Aorta (tissue), 5 donors: ENCODE measurements at places on chromosomes 11 and 22.

DNA sequence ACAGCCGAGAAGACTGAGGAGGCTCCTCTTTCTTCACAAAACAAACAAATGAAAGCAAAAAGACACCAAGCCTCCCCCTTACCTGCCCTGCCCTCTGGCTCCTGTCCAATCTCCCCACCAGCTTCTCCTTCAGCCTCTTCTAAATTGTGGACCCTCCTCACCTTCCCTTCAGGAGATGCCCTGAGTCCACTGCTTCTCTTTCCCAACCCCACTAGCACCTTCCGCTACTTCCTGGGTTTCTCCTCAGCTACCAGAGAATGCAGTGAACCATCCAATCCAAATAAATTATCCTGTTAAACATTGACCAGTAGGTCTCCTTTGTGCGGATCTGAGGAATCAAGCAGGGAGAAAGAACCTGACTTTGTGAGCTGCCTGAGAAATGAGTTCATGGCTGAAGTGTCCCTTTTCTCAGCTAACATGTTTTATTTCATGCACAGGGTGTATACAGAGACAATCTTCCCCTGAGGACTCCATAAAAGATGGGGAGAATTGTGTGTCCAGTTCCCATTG, 63.2 kb upstream of the VPREB1 start:
- no peaks in the 10 kb centered on the region for H3K4me1 ChIP-seq
- no peaks in the 10 kb centered on the region for H3K27me3 ChIP-seq
- DNase-seq = no peak
- H3K27ac ChIP-seq = no peak overlapping the region
- no peaks in the 10 kb centered on the region for H3K36me3 ChIP-seq
- H3K4me3 ChIP-seq = no peak overlapping the region

GRCh38 chr11:94066901-94067429, 45.8 kb downstream of the HEPHL1 start:
- no peak overlapping the region for H3K27ac ChIP-seq
- no peaks in the 10 kb centered on the region for H3K36me3 ChIP-seq
- no peak for DNase-seq
- H3K27me3 ChIP-seq = no peaks in the 10 kb centered on the region
- H3K4me1 ChIP-seq = no peaks in the 10 kb centered on the region
- H3K4me3 ChIP-seq = no peak overlapping the region

DNA sequence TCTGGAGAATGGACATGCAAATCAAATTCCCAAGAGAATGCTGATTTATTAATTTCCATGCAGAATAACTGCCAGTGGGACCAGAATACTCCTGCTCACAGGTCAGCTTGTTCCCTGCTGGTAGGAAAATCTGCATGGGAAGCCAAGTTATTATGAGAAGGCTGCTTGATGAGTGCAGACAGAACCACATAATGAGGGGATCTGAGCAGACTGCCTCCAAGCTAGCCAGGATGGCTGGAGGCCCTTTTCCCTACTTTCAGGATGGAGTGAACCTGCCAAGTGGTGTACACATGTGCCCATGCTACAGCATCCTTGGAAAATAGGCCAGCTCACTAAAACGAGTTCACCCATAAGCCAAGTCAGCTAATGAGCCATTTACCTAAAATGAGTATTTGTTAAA, 55.2 kb upstream of the ZBED5 start:
- no peaks in the 10 kb centered on the region for H3K4me1 ChIP-seq
- H3K27me3 ChIP-seq = no peaks in the 10 kb centered on the region
- no peaks in the 10 kb centered on the region for H3K36me3 ChIP-seq
- DNase-seq = no peak
- H3K4me3 ChIP-seq = no peak overlapping the region

GRCh38 chr11:45234306-45235006, 51.7 kb downstream of the SYT13 start:
- H3K36me3 ChIP-seq = no peaks in the 10 kb centered on the region
- no peaks in the 10 kb centered on the region for H3K4me1 ChIP-seq
- no peak overlapping the region for H3K4me3 ChIP-seq
- DNase-seq = no peak
- H3K27ac ChIP-seq = no peak overlapping the region

DNA sequence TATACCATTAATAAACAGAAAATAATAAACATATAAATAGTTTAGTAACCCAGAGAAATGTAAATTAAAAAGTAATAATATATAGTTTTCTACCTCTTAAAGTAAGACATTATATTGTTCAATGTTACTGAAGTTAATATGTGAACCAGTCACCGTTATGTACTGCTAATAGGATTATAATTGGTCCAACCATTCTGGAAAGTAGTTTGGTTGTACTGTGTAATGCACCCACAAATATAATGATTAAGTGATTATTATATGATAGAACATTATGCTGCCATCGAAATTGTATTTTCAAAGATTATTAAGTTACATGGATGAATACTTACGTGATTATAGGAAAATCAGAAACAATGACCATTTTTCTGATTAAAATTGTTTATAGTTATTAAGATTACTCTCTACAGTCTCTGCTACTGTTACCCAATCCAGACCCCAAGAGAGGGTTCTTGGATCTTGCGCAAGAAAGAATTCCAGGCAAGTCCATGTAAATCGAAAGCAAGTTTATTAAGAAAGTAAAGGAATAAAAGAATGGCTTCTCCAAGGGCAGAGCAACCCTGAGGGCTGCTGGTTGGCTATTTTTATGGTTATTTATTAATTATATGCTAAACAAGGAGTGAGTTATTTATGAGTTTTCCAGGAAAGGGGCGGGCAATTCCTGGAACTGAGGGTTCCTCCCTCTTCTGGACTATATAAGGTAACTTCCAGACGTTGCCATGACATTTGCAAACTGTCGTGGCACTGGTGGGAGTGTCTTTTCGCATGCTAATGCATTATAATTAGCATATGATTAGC, 50.1 kb downstream of the ACER3 start:
- H3K4me1 ChIP-seq = no peaks in the 10 kb centered on the region
- DNase-seq = no peak
- H3K27ac ChIP-seq = no peak overlapping the region
- no peak overlapping the region for H3K4me3 ChIP-seq
- no peaks in the 10 kb centered on the region for H3K27me3 ChIP-seq

DNA sequence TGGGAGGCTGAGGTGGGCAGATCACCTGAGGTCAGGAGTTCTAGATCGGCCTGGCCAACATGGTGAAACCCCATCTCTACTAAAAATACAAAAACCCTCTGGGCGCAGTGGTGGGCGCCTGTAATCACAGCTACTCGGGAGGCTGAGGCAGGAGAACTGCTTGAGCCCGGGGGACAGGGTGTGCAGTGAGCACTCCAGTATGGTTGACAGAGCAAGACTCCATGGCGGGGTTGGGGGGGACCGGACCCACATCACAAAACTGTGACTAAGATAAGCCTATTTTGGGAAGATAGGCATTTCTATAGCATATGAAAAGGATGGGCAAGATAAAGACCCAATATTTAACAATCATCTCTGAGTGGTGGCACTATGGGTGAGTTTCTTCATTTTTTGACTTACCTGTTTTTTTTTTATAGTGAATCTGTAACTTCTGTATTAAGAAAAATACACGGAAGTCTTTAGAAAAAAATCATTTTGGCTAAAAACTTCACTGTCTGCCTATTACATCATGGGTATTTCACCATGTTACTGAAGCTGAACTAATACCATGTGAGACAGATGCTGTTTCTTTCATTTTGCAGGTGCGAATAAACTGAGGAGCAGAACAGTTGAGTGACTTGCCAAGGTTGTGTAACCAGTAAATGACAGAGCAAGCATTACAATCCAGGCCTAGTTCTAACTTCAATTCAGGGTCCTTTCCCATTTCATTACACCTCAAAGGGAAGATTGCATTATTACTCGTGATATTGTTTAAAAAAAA, 2.5 kb downstream of the CELF1 start:
- no peaks in the 10 kb centered on the region for H3K36me3 ChIP-seq
- no peaks in the 10 kb centered on the region for H3K4me1 ChIP-seq
- H3K27me3 ChIP-seq = no peaks in the 10 kb centered on the region
- H3K27ac ChIP-seq = no peak overlapping the region
- no peak overlapping the region for H3K4me3 ChIP-seq

DNA sequence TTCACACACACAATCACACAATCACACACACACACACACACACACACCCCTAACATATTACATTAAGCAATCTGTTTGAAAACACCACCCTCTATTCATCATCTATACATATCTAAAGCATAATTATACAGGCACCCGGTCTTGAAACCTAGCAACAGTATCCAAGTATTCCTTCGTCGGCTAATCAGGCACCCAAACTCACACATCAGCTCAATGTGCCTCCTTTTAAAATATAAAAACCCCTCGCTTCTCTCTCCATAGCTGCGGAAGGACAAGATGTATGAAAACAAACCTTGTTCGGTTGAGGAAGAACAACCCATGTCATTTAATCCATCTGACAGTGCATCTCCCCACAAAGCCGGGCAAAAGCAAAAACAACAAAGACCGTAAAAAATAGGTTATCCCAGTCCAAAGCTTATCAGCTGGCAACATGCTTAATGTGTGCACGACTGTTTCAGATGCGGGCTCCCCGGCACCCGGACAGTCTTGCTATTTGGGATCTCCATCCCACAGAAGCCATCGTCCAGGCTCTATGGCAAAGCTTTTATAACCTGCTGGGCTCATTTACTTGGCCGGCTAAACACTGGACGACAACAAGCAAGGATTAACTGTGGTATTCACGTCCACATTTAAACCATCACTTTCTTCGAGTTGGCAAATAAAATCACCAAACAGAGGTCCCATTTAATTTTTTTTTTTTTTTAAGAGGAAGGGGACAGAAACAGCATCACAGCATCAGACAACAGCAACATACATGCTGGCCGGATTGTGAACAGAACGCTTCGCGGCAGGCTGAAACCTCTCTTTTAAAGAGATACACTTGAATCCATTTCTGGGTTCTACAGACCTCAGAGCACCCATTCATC, 365.5 kb downstream of the SHANK2 start:
- H3K4me3 ChIP-seq = no peak overlapping the region
- no peak overlapping the region for H3K27ac ChIP-seq
- H3K4me1 ChIP-seq = no peaks in the 10 kb centered on the region
- H3K36me3 ChIP-seq = no peaks in the 10 kb centered on the region

DNA sequence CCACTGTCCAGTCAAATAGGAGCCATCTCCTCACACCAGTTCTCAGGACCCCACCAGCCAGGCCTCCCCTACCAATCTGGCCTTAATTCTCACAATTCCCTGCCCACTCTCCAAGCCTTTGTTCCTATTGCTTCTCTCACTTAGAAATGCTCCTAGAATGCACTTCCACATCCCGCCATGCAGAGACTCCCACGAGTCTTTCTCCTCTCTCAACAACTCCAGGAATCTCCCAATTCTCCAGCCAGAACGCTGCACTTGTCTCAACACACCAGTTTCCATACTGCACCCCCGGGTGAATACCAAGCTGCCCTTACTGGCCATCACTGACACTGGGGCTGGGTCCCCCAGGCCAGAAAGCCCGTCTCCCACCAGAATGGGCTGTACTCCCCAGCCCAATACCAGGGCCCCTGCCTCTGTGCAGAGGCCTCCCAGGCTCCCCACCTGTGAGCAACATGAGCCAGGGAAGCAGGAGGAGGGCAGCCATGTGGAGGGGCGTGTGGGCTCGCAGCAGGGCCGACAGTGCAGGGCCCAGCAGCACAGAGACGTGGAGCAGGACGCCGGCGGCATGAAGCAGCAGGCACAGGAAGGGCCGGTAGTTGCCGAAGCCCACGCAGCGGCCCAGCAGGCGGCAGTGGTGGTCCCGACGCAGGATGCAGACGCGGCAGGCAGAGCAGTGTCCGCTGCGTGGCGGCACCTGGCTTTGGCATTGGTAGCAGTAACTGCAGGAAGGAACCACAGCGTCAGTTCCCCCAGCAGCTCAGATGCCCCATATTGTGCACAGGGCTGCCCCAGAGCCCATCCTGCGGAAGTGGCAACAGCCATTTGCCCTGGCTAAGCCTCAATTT, 2.4 kb downstream of the ZDHHC24 start:
- peak; percentile 84 for DNase-seq
- no peak overlapping the region for H3K4me3 ChIP-seq

- H3K36me3 ChIP-seq = no peaks in the 10 kb centered on the region
- H3K4me1 ChIP-seq = peaks cover 2% of the 10 kb centered on the region
- peak overlapping the region; percentile 78 for H3K27ac ChIP-seq
- H3K4me3 ChIP-seq = peak overlapping the region; percentile 73
- H3K27me3 ChIP-seq = no peaks in the 10 kb centered on the region
- DNase-seq = no peak
These were observed 959 bp downstream of the JOSD1 start for GRCh38 chr22:38699784-38700183.

GRCh38 chr11:86180423-86180822, 64.1 kb upstream of the EED start:
- H3K4me3 ChIP-seq = no peak overlapping the region
- no peak overlapping the region for H3K27ac ChIP-seq
- H3K36me3 ChIP-seq = no peaks in the 10 kb centered on the region

DNA sequence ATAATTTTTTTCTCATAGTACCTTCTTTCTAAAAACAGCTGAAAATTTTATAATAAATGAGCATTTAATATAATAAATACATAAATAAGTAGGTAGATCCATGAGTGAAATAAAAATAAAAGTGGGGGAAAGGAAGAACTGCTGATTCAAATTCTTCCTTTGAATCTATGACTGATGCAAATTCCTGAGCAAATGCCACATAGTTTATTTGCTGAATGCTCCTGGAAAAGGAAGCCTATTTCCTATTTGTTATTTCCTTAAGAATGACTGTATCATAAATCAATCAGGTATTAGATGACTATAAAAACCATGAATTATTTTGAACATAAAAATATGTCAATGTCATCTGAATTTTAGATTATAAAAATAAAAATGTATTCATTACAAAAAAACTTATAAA, 16.6 kb downstream of the BTBD10 start:
- H3K36me3 ChIP-seq = no peaks in the 10 kb centered on the region
- H3K27ac ChIP-seq = no peak overlapping the region
- H3K27me3 ChIP-seq = no peaks in the 10 kb centered on the region
- H3K4me3 ChIP-seq = no peak overlapping the region
- no peaks in the 10 kb centered on the region for H3K4me1 ChIP-seq
- DNase-seq = no peak

DNA sequence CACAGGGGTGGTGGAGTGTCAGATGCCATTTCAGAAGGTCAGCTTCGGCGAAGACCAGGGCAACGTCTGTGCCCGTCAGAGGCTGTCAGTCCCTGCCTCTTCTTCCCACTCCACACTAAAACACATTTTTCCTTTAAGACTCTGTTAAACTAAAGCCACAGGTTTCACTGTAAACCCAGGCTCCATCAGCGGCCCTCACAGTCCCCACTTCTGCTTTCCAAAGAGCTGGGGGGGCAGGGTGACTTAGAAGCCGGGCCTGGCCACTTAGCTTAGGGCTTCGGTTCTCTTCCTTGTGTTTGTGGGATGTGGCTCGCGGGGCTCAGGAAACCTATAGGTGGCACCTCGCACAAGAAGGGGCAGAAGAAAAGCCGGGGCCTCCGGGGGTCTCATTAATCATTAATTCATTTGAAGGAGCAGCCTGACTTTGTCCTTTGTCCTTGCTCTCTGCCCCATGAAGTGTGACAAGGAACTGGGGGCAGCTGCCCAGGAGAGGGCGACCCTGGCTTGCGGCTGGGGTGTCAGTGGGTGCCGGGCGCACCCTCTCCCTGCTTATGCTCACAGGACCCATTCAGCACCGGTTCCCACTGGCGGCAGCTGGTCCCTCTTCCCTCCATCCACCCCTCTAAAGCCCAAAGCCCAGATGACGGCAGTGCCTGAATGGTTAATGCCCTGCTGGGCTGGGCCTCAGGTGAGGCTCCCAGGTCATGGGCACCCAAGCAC, 4.1 kb downstream of the SLC25A45 start:
- DNase-seq = peak; percentile 76
- no peaks in the 10 kb centered on the region for H3K27me3 ChIP-seq
- no peaks in the 10 kb centered on the region for H3K36me3 ChIP-seq
- no peaks in the 10 kb centered on the region for H3K4me1 ChIP-seq
- no peak overlapping the region for H3K4me3 ChIP-seq
- no peak overlapping the region for H3K27ac ChIP-seq
